Posterior vena cava (tissue), 2 donors: ENCODE measurements at places on chromosomes 3 and 15. TPM values are rescaled to one million over a fixed set of nuclear protein-coding genes. Genes with fewer than 3 reads are reported as not detected.

- DNase-seq, result no peak
Measured at GRCh38 chr3:23701716-23702597, 103.8 kb upstream of the UBE2E1 start.

- peak; percentile 58 for DNase-seq
Measured at GRCh38 chr15:45114076-45114750, at the start of the genes DUOX2 and DUOXA2. Gene DUOX2, minus strand, starts transcription at chr15:45114172. Its CDS starts 761 bp downstream, at chr15:45113411. Gene DUOXA2, plus strand, starts transcription at chr15:45114326. Its CDS starts 280 bp downstream, at chr15:45114606.

GRCh38 chr3:152696962-152697361 is 138.0 kb upstream of the P2RY1 start:
- DNase-seq, result no peak

DNA sequence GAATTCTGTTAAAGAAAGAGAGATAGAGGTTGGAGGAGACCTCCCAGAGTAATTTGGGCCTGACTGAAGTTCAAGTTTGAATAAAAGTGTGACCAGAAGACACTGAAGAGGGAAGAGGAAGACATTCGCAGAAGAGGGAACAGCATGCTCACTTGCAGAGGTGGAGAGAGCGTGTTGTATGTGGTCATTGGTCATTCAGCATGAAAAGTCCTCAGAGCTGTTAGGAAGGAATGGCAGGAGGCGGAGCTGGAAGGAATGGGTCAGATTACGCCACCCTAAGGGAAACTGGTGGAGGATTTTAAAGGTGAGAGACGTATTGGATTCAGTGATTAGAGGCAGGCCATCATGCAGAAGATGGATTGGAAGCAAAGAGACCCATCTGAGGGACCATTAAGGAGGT is 41.6 kb downstream of the IQCH start:
- DNase-seq, result no peak

REC114 gene
- not detected for total RNA-seq

DNA sequence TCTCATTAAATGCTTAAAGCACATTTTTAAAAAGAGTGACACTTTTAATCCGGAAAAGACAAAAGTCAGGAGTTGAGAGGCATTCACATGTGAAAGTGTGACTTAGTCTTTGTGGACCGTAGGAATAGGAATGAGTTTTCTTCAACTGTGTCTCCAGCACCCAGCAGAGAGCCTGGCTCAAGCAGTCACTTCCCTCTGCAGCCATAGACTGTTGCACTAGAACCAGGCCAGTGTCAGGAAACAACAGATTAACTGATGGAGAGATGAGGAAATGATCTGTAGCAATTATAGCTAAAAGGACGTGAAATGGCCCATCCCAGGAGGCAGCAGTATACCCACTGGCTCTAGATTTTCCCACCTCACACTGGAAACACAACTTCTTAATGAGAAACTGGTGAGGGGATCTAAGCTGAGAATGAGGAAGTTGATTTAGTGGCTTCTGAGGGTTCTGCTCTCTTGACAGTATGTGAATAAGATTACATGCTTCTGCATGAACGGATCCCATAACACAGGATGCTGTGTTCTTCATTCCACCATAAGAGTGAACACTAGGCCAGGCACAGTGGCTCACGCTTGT is 19.8 kb downstream of the CFAP92 start:
- no peak for DNase-seq

SLC22A13 gene
- 0.32 TPM for total RNA-seq

DNA sequence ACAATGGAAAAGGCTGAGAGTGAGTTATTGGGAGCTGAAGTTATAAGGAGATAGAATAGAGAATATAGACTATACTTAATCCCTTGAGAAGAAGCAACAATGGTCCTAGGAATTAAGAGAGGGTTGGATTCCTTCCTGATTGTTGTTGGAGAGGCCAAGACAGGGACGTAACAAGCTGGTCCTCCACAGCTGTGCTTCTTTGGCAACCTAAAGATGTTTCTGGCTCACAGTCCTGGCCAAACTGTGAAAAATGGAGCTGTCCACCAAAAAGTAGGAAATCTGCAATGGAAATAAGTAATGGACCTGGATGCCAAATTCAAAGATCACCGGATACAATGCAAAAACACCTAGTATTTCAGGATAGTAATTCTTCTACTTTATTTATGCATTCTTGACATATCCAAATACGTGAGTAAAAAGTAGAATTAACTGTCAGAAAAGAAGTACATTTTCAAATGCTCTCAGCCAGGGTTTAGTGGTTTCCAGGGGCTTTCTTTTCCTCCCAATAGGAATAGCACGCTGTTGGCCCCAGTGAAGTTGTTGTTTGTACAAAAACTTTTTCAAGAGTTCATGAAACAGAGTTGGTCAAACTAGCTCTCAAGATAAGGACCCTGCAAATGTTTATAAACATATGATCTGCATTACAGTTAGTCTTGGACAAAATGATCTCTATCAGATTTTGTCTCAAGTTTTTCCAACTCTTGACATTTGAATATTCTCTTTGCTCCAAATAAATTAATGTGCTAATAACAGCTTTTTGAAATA is 28.3 kb downstream of the CERS3 start:
- DNase-seq, result no peak

- DNase-seq, result peak; percentile 45
Measured at GRCh38 chr15:71186267-71186666, 71.0 kb downstream of the THSD4 start.

TAGLN3 gene
- total RNA-seq, result not detected

A4GNT gene
- total RNA-seq, result not detected

ATP13A5 gene
- not detected for total RNA-seq

- DNase-seq, result no peak
Measured at GRCh38 chr3:160815280-160815679, 59.2 kb downstream of the PPM1L start.

GRCh38 chr3:187744169-187745151 is 808 bp downstream of the BCL6 start:
- peak; percentile 89 for DNase-seq

GRCh38 chr3:190496859-190497258 is 17.0 kb upstream of the IL1RAP start:
- no peak for DNase-seq

- no peak for DNase-seq
Measured at GRCh38 chr15:43093026-43093425, 12.8 kb downstream of the UBR1 start.

KNG1 gene
- total RNA-seq, result not detected

SLC24A5 gene
- total RNA-seq, result not detected

DNA sequence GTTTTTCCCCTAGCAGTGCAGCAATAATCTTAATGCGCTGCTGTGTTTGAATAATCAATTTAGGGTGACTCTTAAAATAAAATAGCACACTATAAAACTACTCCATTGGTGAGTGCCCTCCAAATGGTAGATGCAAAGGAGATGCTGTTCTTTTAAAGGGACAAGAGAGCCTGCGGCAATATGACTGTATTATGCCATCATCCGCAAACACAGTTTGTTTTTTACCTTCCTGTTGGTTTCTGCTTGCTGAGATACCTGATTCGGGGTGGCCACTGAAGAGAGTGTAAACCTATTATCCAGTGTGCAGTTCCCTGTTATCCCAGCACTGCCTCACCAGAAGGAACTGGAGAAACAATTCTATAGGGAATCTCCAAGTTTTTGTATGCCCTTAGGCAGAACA is 523.1 kb upstream of the TGFBR2 start:
- no peak for DNase-seq

- DNase-seq, result no peak
Measured at GRCh38 chr15:43268111-43269105, 1.7 kb upstream of the TGM5 start.

DNA sequence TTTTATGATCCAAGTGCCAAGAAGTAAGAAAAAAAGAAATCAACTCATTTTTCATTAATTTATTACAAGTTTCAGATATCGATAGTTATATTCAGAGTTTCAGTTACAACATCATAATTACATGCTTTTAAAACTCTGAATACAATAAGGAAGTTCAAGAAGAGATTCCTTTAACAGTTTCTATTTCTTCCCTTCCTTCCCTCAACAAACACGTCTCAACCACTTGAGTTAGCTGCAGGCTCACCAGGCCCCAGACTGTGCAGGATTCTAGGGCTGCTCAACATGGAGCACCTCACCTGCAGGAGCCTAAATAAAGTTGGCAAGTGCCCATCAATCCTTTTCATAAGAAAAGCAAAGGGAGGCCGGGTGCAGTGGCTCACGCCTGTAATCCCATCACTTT is 79.2 kb upstream of the FNDC3B start:
- no peak for DNase-seq

GRCh38 chr15:44295750-44296431 is 7.4 kb downstream of the GOLM2 start:
- DNase-seq, result no peak

GRCh38 chr3:158097081-158097592 is 9.1 kb downstream of the SHOX2 start:
- DNase-seq, result no peak

- no peak for DNase-seq
Measured at GRCh38 chr15:44550256-44550655, 13.3 kb downstream of the EIF3J start.

GRCh38 chr3:57727106-57727505 is 29.0 kb upstream of the SLMAP start:
- no peak for DNase-seq

- no peak for DNase-seq
Measured at GRCh38 chr15:82536409-82537350, 3.6 kb downstream of the RPS17 start.

PLSCR5 gene
- total RNA-seq, result not detected

DNA sequence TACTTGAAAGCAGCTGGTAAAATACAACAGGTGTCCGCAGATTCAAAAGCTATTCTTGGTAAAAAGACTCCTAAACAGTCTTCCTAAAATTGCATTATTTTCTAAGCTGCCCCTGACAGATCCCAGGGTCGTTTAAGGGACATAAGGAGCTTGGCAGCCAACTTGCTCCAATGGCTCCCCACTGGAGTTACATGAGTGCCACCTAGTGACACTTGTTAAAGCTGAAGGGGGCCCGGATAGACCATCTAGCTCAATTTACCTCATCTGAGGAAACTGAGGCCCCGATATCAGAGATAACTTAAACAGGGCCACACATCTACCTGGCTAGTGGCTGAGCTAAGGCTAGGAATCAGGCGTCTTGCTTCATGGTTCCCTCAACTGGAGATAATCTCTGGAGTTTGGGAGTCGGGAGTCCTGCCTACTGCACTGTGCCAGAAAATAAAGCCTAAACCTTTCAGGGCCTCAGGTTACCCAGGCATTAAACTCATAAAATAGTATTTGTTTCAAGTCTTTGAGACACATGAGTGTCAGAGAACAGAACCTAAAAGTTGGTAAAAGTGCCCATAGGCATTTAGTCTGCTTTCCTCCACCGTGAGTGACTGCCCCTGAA is 6.5 kb upstream of the TBC1D23 start:
- DNase-seq, result no peak

GRCh38 chr3:110625201-110625747 is 446.3 kb upstream of the NECTIN3 start:
- no peak for DNase-seq

DNA sequence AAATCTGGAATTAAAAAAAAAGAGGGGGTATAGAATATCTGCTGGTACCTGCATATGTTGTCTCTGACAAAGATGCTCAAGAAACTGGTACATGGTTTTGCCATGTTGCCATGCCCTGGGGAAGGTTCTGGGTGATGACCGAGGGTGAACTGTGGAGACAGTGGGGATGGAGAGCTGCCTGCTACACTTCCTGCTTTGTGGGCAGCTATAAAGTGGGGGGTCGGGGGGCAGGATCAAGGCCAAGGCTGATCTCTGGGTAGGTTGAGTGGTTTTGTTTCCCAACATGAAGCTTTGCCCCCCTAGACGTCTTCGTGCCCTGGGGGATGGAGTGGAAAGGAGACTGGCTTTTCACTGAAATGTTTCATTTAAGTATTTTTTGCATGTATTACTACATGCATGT is 74.6 kb downstream of the IQSEC1 start:
- DNase-seq, result peak; percentile 74

DNA sequence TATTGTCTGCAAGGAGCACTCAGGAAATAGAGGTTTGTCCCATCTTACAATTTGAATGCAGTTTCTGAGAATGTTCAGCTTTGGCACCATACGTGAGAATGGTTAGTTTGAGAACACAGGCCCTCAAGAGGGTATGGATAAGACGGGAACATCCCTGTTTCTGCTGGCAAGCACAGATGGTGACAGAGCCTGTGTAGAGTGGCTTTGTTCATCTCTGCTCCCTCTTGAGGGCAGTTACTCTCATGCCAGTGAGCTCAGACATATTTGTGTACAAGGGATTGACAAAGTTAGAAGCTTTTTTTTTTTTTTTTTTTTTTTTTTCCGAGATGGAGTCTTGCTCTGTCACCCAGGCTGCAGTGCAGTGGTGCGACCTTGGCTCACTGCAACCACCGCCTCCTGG is 71.5 kb upstream of the FILIP1L start:
- DNase-seq, result no peak

DNA sequence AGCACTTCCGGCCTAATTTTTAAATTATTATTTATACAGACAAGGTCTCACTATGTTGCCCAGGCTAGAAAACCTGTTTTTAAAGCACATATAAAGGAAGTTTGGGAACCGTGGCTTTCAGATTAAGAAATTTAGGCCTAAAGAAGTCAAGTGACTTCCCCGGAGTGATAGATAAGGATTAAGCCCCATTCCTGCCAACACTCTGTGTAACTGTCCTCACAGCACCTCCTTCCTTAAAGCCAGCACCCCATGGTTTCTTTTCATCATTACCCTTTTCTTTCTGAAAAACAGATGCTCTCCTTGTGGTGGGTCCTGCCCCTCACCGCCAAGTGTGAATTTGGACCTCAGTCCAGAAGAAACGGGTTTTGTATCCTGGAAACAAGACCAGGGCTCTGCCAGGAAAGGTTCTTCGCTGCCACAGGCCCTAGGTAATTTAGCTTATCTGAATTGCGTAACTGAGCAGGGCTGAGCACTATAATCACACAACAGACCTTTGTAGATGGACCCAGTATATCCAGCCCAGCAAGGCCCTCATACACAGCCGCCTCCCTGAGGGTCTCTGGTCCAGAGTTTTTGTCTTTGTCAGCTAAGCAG is 231.3 kb downstream of the PLCL2 start:
- no peak for DNase-seq

DNA sequence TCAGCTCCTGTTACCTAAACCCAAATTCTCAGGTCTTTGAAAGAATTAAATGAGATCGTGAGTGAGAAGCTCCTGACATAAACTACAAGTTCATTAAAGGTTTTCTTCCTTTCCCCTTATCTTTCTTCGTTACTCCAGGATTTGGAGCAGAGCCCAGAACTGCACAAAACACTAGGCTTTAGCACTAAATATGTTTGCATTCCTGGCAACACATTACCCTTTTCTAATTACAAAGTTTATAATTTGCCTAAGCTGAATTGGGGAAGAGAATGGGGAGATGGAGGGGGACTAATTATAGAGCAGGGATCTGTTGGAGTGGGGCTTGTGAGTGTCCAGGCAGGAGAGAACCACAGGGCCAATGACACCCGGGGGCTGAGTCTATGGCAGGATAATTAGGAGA is 109.7 kb downstream of the SV2B start:
- DNase-seq, result no peak

PRC1 gene
- total RNA-seq, result 7.9 TPM

GRCh38 chr15:101458908-101459578 is 30.5 kb downstream of the PCSK6 start:
- peak; percentile 74 for DNase-seq

ITGA11 gene
- 23.1 TPM for total RNA-seq

CLDN11 gene
- total RNA-seq, result 26.5 TPM

- no peak for DNase-seq
Measured at GRCh38 chr15:91214675-91215590, 114.9 kb downstream of the SV2B start.
